GM23338 (cell line): ENCODE measurements at places on chromosomes 2 and 18.

DNA sequence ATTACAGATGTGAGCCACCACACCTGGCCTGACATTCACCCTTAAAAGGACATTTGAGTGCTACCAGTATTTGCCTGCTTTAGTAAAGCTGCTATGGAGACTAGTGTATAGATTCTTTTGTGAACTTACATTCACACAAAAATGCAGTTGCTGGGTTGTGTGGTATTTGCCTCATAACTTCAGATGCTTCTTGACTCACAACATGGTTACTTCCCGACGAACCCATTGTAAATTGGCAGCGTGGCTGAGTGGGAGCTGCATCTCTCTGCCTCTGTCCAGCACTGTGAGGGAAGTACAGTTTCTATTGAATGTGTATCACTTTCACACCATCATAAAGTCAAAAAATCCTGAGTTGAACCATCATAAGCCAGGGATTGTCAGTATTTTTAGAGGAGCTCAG, 56.9 kb downstream of the RRM2 start:
- no peaks in the 10 kb centered on the region for H3K36me3 ChIP-seq
- no peaks in the 10 kb centered on the region for H3K4me1 ChIP-seq
- no peaks in the 10 kb centered on the region for H3K27me3 ChIP-seq
- no peak overlapping the region for H3K4me3 ChIP-seq
- DNase-seq = no peak
- no peak overlapping the region for H3K27ac ChIP-seq

GRCh38 chr2:84641021-84641420, 124.7 kb downstream of the DNAH6 start:
- no peak overlapping the region for H3K4me3 ChIP-seq
- no peaks in the 10 kb centered on the region for H3K4me1 ChIP-seq
- DNase-seq = no peak
- no peaks in the 10 kb centered on the region for H3K36me3 ChIP-seq
- H3K27me3 ChIP-seq = no peaks in the 10 kb centered on the region

GRCh38 chr18:24515721-24516120, 55.3 kb downstream of the HRH4 start:
- no peak overlapping the region for H3K4me3 ChIP-seq
- no peak for DNase-seq
- no peaks in the 10 kb centered on the region for H3K36me3 ChIP-seq
- no peak overlapping the region for H3K27ac ChIP-seq

DNA sequence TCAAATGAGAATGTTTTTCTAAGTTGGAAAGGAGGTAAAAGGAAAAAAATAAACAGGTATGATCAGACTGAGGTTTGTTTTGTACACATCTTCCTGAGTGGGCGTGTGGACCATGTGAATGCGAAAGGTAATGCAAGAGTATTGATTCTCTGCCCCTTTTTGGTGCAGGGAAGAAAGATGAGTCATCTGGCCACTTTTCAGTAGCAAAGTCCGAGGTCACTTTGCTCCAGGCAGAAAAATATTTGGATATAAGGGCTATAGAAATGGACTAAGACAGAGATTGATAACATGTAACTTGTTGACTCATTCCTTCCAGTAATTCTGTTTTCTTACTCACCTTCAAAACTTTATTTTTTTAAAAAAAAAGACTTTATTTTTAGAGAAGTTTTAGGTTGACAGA, 130.5 kb downstream of the DSEL start:
- no peak overlapping the region for H3K27ac ChIP-seq
- no peaks in the 10 kb centered on the region for H3K4me1 ChIP-seq
- no peak overlapping the region for H3K4me3 ChIP-seq

- no peak for DNase-seq
- peaks cover 5% of the 10 kb centered on the region for H3K4me1 ChIP-seq
- no peak overlapping the region for H3K4me3 ChIP-seq
- H3K27ac ChIP-seq = no peak overlapping the region
These were observed 48.0 kb upstream of the LPIN2 start for GRCh38 chr18:3060667-3061580.

DNA sequence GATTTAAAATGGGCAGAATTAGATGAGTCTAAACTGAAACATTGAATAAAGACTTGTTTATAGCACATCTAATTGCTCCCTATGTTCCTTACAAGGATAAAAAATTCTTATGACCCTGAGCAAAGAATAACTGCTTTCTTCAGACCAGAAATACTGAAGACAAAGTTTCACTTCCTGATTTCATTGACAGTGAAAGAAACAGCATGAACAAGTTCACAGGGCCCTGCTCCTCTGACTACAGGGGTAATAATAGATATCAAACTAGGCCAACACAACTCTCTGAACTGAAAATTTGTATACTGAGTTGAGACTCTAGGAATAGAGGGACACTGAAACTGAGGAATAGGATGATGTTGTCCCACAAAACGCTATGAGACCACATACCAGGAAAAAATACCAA, 1383.3 kb upstream of the CDH2 start:
- no peak overlapping the region for H3K4me3 ChIP-seq
- no peaks in the 10 kb centered on the region for H3K27me3 ChIP-seq
- no peaks in the 10 kb centered on the region for H3K36me3 ChIP-seq

DNA sequence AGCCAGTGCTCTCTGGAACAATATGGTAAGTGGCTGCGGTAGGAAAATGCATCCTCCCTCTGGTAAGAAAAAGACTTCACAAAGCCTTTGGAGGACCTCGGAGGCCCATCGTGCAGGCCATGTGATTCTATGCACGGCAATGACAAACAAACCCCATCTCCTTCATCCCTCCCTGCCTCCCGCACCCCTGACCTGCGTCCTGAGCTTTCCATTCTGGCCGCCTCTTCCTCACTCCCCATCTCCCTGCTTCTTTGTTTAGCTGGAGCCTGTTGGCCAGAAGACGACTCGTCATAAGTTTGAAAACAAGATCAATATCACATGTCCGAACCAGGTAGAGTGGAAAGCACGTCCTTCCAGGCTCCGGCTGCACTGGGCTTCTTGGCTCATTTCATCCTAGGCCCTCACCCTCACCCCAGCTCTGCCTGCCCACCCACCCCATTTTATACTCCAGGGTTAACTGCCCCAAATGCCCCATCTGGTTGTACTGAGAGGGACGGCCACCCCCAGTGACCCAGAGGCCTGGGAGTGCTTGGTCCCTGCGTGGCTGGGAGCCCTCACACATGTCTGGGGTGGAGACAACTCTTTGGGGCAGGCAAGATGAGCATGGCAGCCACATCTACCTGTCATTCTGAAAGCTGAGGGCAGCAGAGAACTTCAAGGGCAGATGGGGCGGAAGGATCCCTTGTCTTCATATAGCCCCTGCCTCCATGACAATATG, 94.0 kb downstream of the PLB1 start:
- no peak for DNase-seq
- H3K4me3 ChIP-seq = no peak overlapping the region
- no peak overlapping the region for H3K27ac ChIP-seq
- peaks cover 4% of the 10 kb centered on the region for H3K4me1 ChIP-seq

GRCh38 chr2:142112757-142113221, 18.0 kb downstream of the LRP1B start:
- no peak overlapping the region for H3K27ac ChIP-seq
- peak; percentile 16 for DNase-seq
- H3K4me3 ChIP-seq = no peak overlapping the region
- no peaks in the 10 kb centered on the region for H3K27me3 ChIP-seq
- no peaks in the 10 kb centered on the region; the same call in 1 of the 2 replicates for H3K4me1 ChIP-seq

- peaks cover 12% of the 10 kb centered on the region; the same call in 1 of the 2 replicates for H3K4me1 ChIP-seq
- no peak overlapping the region for H3K4me3 ChIP-seq
- no peaks in the 10 kb centered on the region for H3K36me3 ChIP-seq
- no peaks in the 10 kb centered on the region for H3K27me3 ChIP-seq
- DNase-seq = no peak
- H3K27ac ChIP-seq = no peak overlapping the region
These were observed 5.8 kb upstream of the ACSL3 start for GRCh38 chr2:222854773-222855700.

- no peak overlapping the region for H3K27ac ChIP-seq
- DNase-seq = no peak
- no peaks in the 10 kb centered on the region for H3K27me3 ChIP-seq
- H3K4me1 ChIP-seq = no peaks in the 10 kb centered on the region
These were observed 88.9 kb upstream of the SERPINE2 start for GRCh38 chr2:224127871-224128501.
